Activated CD4-positive, alpha-beta T cell treated with anti-CD3 and anti-CD28 coated beads, Interleukin-2, amount 10 ng/mL, durations not matched to agents 7 days and 5 days (primary cell): ENCODE measurements at places on chromosomes 16 and 17. TPM values are rescaled to one million over a fixed set of nuclear protein-coding genes. Genes with fewer than 3 reads are reported as not detected.
A peak's percentile ranks its signal among the peaks of the same experiment; 100 is the strongest.

GRCh38 chr17:75764711-75765421 lies at the start of gene GALK1:
GALK1 (minus strand) TSS chr17:75765192; CDS start chr17:75765136, 56 bp downstream.
- peaks cover 3% of the 10 kb centered on the region for H3K36me3 ChIP-seq
- DNase-seq, result peak; percentile 76
- peak within 1 kb of the TSS; percentile 71 for H3K27ac ChIP-seq
- peak within 1 kb of the TSS; percentile 77 for H3K4me3 ChIP-seq
- H3K4me1 ChIP-seq, result peaks cover 15% of the 10 kb centered on the region
- no peaks in the 10 kb centered on the region for H3K27me3 ChIP-seq

TLCD1 gene
- total RNA-seq, result 2.3 TPM

CEMP1 gene
- total RNA-seq, result 0.17 TPM

NKD1 gene
- total RNA-seq, result 1.3 TPM

DNA sequence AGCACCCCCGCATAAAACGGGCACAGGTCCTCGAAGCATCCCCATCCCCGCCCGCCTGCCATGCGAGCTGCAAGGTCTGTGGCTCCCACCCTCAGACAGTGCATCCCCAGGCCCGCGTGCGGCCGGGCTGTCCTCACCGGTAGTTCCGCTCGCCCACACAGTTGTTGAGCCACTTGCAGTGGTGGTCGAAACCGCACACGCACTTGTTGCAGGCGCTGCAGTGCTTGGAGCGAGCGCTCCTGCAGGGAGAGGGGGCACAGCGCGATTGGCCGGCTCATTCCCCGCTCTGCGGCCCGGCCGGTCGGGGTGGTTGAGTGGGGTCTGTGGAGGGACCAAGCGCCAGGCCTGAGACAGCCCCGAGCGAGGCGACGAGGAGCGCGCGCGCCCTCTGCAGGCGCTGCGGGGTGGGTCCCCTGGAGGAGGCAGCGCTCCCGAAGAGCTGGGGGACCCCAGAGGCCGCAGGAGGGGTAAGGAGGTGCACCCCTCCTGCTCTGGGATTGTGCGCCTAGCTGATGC lies 6.0 kb upstream of the TPPP3 start:
- H3K27ac ChIP-seq, result no peak overlapping the region
- peaks cover 20% of the 10 kb centered on the region for H3K27me3 ChIP-seq
- H3K4me1 ChIP-seq, result no peaks in the 10 kb centered on the region
- H3K36me3 ChIP-seq, result no peaks in the 10 kb centered on the region
- peak; percentile 40 for DNase-seq
- no peak overlapping the region for H3K4me3 ChIP-seq

DNA sequence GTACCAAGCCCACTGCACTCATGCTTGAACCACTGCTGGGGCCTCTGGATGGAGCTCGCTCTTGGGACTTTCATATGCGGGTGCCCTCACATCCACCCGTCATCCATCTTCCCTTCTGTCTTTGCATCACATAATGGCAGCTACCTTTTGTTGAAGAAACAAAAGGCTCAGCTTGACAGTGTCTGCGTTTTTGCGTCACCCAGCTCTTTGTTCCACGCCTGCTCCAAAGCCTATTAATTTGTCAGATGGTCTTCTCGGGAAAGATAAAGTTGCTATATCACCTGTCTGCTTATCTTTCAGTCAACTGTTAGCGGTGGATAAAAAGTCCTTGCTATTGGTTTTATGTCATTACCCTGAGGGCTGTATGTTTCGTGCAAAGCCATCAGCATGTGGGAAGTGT lies 18.1 kb upstream of the BCO1 start:
- H3K4me1 ChIP-seq, result no peaks in the 10 kb centered on the region
- H3K27me3 ChIP-seq, result no peaks in the 10 kb centered on the region
- no peak overlapping the region for H3K4me3 ChIP-seq
- H3K27ac ChIP-seq, result no peak overlapping the region
- no peak for DNase-seq

DNA sequence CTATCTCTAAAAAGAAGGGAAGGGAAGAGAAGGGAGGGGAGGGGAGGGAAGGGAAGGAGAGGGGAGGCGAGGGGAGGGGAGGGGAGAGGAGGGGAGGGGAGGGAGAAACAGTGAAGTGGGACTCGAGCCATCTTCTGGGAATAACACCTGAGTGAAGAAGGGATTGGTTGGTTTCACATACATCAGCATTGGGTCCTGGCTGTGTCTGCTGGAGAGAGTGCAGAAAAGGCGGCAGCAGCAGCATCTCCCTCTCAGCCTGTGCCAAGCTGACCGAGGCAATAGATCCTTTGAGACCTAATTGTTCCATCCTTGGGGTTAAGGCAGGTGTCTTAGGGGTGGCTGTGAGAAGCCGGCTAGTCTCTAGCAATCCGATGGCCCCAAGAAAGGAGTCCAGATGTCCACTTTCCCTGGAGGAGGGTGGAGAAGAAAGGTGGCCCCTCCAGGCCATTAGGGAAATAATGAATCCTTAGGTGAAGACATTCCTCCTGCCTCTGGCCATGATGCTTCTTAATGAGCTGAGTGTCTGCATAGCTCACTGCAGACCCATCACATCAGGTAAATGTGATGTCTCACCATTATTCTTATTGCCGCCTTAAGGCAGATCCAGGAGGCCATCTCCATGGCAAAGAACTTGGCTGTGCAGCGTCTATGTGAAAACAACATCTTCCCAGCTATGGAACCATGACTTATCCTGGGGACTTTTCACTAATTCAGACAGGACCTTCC lies 71.6 kb downstream of the WIPI1 start:
- peaks cover 29% of the 10 kb centered on the region for H3K4me1 ChIP-seq
- H3K4me3 ChIP-seq, result no peak overlapping the region
- no peaks in the 10 kb centered on the region for H3K27me3 ChIP-seq
- no peak for DNase-seq
- no peaks in the 10 kb centered on the region for H3K36me3 ChIP-seq

YWHAE gene
- 435 TPM for total RNA-seq

ITGB4 gene
- total RNA-seq, result 0.55 TPM

DNA sequence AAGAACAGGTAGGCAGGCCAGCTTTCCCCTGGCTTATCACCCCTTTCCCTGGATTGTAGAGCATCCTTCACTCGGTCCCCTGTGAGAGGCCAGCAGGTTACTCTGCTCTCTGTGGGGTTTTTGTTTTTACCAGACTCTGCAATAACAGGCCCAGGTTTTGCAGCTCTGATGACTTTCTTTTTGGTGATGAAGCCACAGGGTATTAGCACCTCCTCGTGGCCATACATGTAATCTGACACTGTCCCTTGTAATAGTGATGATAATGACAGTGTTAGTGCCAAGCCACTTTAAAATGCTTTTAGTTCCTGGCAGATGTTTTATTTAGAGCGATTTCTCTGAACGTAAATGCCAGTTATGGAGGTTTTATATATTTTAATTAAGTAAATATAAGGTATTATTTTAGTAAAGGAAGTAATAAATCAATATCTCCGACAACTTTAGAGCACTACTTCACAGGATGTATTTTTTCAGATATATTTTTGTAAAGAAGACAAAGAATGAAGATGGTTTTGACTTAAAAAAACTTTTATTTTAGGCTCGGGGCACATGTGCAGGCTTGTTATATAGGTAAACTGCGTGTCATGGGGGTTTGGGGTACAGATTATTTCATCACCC lies 38.0 kb upstream of the CPHXL start:
- no peak overlapping the region for H3K27ac ChIP-seq
- H3K27me3 ChIP-seq, result peaks cover 9% of the 10 kb centered on the region
- peaks cover 5% of the 10 kb centered on the region for H3K4me1 ChIP-seq

DNA sequence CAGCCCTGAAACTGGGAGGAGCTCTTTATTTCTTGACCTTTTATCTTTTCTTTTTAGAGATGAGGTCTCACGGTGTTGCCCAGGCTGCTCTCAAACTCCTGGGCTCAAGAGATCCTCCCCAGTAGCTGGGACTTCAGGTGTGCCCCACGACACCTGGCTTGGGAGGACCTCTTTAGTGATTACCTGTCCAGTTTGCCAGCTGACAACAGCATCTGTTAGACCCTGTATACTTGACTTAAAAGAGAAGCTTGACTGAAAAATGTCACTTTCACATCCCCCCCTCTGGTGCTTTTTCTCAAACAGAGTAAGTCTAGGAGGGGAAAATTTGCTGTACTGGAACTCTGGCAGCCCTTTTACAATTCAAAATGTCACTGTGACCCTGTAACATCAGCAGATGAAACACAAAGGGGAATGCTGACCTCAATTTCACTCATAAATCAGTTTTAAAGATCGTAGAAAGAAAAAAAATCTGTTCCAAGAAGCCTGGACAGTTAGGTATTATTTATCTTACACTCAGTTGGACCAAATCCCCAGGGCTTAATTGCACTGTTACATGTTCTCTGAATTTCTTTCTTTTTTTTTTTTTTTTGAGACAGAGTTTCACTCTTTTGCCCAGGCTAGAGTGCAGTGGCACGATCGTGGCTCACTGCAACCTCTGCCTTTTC lies 1.8 kb upstream of the ERN1 start:
- H3K27ac ChIP-seq, result peak overlapping the region; percentile 41
- no peak for DNase-seq
- peaks cover 36% of the 10 kb centered on the region for H3K4me1 ChIP-seq
- no peaks in the 10 kb centered on the region for H3K27me3 ChIP-seq

TMEM235 gene
- not detected for total RNA-seq

DNA sequence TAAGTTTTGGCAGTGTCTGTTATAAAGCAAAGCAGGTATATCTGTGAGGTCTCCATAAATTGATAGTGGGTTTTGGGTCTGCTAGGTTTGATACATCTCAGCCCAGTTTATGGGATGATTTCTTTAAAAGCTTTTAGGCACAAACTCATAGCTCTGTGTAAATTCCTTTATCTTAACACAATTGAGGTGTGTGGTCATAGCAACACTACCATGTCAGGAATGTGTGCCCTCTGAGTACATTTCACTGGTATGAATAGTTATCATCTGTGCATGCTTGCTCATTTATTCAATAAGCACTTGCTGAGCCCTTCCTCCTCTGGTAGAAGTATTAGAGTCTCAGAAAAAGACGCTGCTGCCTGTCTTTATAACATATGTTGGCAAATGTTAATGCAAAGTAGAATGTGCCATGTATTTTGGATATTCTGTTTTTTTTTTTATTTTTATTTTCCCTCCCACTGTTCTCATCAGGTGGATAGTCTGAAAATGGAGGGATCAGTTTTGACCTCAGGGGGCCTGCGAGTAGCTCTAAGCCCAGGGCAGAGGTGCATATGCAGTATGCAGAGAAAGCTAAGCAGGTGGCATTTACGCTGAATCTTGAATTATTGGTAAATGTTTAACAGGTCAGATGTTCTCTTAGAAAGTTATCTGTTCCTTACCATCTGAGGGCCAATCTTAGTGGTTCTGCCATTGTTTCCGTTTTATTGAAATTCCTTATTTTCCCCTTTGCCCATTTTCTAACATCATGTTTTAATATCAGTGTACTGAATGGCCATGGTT lies 90.7 kb downstream of the WNT3 start:
- no peaks in the 10 kb centered on the region for H3K4me1 ChIP-seq
- no peak overlapping the region for H3K27ac ChIP-seq
- peaks cover 6% of the 10 kb centered on the region for H3K36me3 ChIP-seq
- H3K4me3 ChIP-seq, result no peak overlapping the region
- no peaks in the 10 kb centered on the region for H3K27me3 ChIP-seq

DNA sequence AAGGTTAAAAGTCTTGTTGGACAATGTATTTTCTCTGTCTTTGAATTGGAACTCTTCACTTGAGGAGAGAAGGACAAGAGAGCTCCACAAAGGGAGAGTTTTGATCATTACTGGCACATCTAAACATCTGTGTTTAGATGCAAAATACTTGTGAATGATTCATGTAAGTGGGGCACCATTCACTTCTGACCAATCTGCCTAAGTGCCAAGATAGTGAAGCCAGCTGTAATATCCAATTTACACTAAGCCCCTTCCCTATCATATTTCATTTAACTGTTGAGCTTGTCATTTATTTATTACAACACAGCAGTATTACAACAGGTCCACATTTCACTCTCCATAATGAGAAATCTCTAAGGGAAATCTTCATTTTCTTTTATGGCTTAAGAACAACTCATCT lies 832.3 kb upstream of the GOT2 start:
- DNase-seq, result no peak
- no peak overlapping the region for H3K27ac ChIP-seq
- no peaks in the 10 kb centered on the region for H3K27me3 ChIP-seq
- no peaks in the 10 kb centered on the region for H3K36me3 ChIP-seq
- no peaks in the 10 kb centered on the region for H3K4me1 ChIP-seq
- H3K4me3 ChIP-seq, result no peak overlapping the region

DNA sequence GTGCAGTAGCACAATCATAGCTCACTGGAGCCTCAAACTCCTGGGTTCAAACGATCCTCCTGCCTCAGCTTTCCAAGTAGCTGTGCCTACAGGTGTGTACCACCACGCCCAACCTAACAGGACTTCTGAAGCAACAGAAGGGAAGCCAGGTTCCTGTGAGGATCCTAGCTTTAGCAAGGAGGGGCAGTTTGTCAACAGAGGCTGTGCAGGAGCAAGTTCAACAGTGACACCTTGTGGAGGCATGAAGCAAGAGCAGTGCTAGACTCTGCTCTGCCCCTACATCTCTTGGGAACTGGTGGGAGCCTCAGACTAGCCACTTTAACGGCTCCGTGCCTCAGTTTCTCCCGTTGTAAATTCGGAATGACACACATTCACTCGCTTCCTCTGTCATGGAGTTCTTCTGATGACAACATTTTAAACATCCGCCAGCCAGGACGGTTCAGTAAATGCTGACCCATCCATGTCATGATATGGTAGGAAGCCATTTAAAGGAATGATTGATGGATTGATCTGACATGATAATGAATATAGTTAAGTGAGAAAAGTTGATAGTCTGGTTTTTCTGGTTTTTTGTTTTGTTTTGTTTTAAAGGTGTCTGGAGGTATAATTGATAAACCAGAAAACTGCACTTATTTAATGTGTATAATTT lies 218.7 kb downstream of the MRTFB start:
- no peak overlapping the region for H3K4me3 ChIP-seq
- H3K36me3 ChIP-seq, result peaks cover 4% of the 10 kb centered on the region
- H3K27me3 ChIP-seq, result no peaks in the 10 kb centered on the region
- peak; percentile 38 for DNase-seq

DNA sequence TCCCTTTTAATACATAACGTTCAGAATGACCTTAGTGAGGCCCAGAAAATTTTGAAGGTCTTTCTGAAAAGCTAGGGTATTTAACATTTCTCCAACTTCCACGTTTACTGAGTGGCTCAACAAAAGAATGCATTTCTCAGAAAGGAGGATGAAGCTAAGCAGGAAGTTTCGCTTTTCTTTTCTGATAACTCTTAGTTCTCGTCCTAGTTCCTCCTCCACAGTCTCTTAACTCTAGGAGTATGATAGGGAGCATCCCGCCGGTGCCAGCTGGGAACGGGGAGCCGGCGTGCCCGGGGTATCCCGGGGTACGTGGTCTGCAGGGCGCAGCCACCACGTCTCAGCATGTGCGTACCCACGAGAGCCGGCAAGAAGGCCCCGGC lies 363 bp downstream of the KARS1 start:
- no peak for DNase-seq
- H3K4me3 ChIP-seq, result peak overlapping the region; percentile 99
- H3K36me3 ChIP-seq, result peaks cover 55% of the 10 kb centered on the region
- H3K4me1 ChIP-seq, result peaks cover 63% of the 10 kb centered on the region

GRCh38 chr17:50373705-50374104 lies 676 bp downstream of the EME1 start:
- peak overlapping the region; percentile 96 for H3K4me3 ChIP-seq
- H3K27me3 ChIP-seq, result no peaks in the 10 kb centered on the region
- peaks cover 31% of the 10 kb centered on the region for H3K4me1 ChIP-seq
- peak overlapping the region; percentile 100 for H3K27ac ChIP-seq
- H3K36me3 ChIP-seq, result peaks cover 43% of the 10 kb centered on the region

- H3K27ac ChIP-seq, result no peak overlapping the region
- no peak overlapping the region for H3K4me3 ChIP-seq
- peaks cover 31% of the 10 kb centered on the region for H3K36me3 ChIP-seq
Measured at GRCh38 chr17:5352681-5353289, 66.7 kb downstream of the NUP88 start.

- H3K27me3 ChIP-seq, result no peaks in the 10 kb centered on the region
- no peak overlapping the region for H3K4me3 ChIP-seq
- no peak for DNase-seq
- H3K36me3 ChIP-seq, result no peaks in the 10 kb centered on the region
Measured at GRCh38 chr16:72189865-72190371, 18.0 kb upstream of the PMFBP1 start.
